ENCODE measurements at places on chromosomes 5 and 9.

GRCh38 chr9:90445391-90445790 lies 197.2 kb downstream of the DIRAS2 start:
- H3K4me3 ChIP-seq, result no peak overlapping the region
- H3K4me1 ChIP-seq, result no peaks in the 10 kb centered on the region
- no peaks in the 10 kb centered on the region for H3K36me3 ChIP-seq
- H3K27me3 ChIP-seq, result peaks cover 9% of the 10 kb centered on the region
- DNase-seq, result no peak
- H3K27ac ChIP-seq, result no peak overlapping the region

GRCh38 chr5:178768371-178769260 lies 38.2 kb upstream of the ZNF354A start:
- H3K4me3 ChIP-seq, result no peak overlapping the region
- H3K4me1 ChIP-seq, result no peaks in the 10 kb centered on the region
- H3K27ac ChIP-seq, result no peak overlapping the region
- H3K36me3 ChIP-seq, result no peaks in the 10 kb centered on the region
- DNase-seq, result no peak

- H3K27me3 ChIP-seq, result peaks cover 6% of the 10 kb centered on the region
- H3K4me1 ChIP-seq, result no peaks in the 10 kb centered on the region
- no peaks in the 10 kb centered on the region for H3K36me3 ChIP-seq
- no peak overlapping the region for H3K4me3 ChIP-seq
- DNase-seq, result no peak
These were observed 24.9 kb upstream of the CCDC112 start for GRCh38 chr5:115321309-115321708.

DNA sequence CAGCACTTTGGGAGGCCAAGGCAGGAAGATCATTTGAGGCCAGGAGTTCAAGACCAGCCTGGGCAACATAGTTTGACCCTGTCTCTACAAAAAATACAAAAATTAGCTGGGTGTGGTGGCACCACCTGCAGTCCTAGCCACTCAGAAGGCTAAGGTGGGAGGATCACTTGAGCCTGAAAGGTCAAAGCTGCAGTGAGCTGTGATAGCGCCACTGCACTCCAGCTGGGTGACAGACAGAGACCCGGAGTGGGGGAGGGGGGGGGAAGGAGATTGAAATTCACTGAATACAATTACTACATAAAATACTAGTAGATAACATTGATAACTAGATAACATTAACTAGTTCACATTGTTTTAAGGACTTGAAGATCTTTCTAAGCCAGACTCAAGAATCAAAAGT lies 345.6 kb downstream of the BNC2 start:
- no peak for DNase-seq
- no peak overlapping the region for H3K27ac ChIP-seq
- H3K4me1 ChIP-seq, result peaks cover 9% of the 10 kb centered on the region

- no peaks in the 10 kb centered on the region for H3K36me3 ChIP-seq
- H3K27me3 ChIP-seq, result no peaks in the 10 kb centered on the region
- no peak overlapping the region for H3K27ac ChIP-seq
- no peak overlapping the region for H3K4me3 ChIP-seq
- DNase-seq, result no peak
These were observed 84.9 kb upstream of the PTGER4 start for GRCh38 chr5:40594811-40595210.

- no peak overlapping the region for H3K4me3 ChIP-seq
- H3K27me3 ChIP-seq, result no peaks in the 10 kb centered on the region
- H3K4me1 ChIP-seq, result peaks cover 4% of the 10 kb centered on the region
- no peak overlapping the region for H3K27ac ChIP-seq
- H3K36me3 ChIP-seq, result no peaks in the 10 kb centered on the region
These were observed 282.2 kb downstream of the SEMA5A start for GRCh38 chr5:9263656-9264055.

DNA sequence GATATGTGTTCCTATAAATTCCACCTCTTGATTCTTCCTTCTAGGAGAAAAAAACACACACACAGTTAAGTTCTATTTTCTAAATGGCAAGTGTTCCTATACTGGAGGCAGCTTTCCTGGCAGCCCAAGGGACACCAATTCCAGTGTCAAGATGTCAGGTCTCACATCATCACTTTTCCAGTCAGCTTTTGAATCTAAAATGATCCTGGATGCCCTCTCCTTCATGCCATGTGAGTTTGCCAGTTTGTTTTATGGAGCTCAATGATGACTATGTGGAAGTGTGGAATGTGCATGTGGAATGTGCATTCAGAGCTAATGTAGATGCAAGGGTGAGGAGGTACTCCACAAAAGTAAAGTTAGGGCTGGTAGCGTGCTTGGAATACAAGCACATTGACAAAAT lies 269.3 kb upstream of the NMUR2 start:
- no peak for DNase-seq
- no peaks in the 10 kb centered on the region for H3K36me3 ChIP-seq
- no peaks in the 10 kb centered on the region for H3K4me1 ChIP-seq
- H3K27me3 ChIP-seq, result no peaks in the 10 kb centered on the region
